Stimulated activated CD4-positive, alpha-beta T cell treated with anti-CD3 and anti-CD28 coated beads, Interleukin-1b, Interleukin-23, amount 100 ng/mL, for 1 hour (primary cell): ENCODE measurements at places on chromosomes 13 and 19.

DNA sequence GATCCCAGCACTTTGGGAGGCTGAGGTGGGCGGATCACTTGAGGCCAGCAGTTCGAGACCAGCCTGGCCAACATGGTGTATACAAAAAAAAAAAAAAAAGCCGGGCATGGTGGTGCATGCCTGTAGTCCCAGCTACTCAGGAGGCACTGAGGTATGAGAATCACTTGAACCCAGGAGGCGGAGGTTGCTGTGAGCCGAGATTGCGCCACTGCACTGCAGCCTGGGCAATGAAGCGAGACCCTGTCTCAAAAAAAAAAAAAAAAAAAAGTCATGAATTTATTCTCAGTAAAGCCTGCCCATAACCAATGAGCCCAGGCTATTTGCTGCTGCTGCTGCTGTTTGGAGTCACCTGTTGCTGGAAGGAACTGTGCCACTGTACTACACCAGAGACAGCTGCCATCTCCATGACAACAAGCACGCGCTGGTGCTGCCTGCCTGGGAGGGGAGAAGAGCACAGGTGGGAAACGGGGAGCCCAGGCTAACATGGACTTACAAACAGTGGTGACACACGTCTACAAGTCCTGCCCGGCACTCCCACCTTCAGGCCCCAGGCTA is 11.3 kb downstream of the ZFR2 start:
- no peak for DNase-seq

- DNase-seq: no peak
These were observed 79.3 kb upstream of the TM9SF2 start for GRCh38 chr13:99421758-99422585.

GRCh38 chr19:46962030-46962570 is 57.5 kb upstream of the NPAS1 start:
- no peak for DNase-seq

DNA sequence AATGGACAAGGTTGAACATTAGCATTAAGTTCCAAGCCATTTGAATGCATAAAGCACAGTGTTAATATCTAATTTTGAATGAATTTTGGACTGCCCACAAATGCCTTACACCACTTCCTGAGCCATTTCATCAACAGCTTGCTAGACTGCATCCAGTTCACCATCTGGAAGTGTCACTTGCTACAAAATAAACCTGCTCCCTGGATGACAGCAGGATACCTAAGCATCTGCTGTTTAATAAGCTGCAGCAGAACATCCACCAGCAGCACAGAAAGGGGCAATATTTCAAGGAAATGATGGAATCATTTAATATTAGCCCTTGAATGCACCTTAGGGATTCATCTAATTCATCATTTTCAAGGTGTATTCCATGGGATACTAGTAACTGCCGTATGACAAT is 76.6 kb upstream of the PCDH9 start:
- DNase-seq: no peak

- no peak for DNase-seq
These were observed 29.4 kb upstream of the FBXL3 start for GRCh38 chr13:77056382-77056781.

- no peak for DNase-seq
These were observed 9.0 kb downstream of the STARD13 start for GRCh38 chr13:33276570-33276969.

DNA sequence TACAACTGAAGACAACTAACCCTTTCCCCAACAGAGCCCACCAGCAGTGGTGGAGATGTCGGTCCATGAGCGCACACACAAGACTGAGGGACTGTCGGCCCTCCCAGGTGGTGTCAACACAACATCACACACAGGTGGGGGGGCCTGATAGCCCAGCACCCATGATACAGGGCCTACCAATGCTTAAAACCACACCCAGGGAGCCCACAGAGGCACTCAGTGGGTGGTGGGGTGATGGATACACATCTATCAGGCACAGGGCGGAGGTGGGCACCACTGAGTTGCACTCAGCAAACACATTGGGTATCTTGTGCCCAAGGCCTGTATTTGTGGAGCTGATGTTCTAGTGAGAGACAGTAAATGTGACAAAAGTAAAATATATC is 7.0 kb upstream of the ZFP36 start:
- no peak for DNase-seq

DNA sequence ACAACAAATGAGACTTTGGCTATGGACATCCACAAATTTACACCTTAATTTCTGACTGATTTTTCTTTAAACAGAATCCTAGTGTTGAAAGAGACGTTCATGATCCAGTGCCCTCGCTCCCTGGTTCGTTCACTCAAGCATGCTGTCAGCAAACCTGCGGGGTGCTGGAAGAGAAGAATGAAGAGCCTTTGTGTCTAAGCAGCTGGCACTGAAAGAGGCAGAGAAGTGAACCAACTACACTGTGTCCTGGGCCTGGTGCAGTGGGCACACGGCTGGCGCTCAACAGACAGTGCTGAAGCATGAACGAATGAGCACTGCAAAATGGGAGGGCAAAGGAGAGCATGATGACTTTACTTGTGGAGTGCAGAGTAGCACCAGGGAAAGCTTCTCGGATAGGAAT is 46.8 kb downstream of the MIPEP start:
- no peak for DNase-seq

DNA sequence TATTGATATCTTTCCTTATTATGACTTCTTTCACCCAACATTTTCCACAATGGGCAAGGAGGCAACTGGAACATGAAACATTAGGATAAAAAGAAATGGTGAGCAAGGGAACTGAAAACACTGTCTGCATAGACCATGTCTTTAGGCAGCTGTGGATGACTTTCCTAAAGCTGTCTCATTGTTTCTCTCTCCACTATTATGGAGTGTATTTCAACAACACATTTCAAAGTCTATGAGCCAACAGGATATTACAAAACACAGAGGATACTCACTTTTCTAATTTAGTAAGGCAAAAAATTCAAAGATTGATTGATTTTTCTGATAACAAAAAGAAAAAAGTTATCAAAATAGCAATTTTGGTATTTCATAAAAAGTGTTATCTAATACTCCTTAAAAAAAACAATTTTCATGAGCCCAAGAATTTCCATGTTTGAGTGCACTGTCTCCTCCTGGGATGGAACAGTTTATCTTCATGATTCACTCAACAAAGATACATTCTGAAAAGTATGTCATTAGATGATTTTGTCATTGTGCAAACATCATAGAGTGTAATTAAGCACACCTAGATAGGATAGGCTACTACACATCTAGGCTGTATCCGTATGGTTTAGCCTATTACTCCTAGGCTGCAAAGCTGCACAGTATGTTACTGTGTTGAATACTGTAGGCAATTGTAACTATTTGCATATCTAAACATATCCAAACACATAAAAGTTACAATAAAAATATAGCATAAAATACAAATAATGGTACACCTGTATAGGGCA is 1568.4 kb downstream of the SLITRK5 start:
- DNase-seq: no peak

DNA sequence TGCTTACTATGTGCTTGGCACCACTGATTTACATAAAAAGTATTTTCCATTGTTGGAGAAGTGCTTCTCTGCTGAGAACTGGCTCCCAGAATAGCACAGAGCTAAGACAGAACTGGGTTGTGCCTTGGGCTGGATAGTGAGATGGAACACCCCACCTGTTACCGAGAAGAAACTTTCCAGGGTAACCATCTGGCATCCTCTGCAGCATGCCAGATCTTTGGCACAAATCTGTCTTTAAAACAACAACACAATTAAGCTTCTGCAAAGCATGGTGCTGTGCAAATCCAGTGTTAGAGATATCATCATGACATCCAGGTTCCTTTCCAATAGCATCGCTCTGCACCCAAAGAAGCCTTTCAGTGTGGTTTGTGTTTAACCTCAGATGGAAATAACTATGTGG is 202.5 kb upstream of the RFC3 start:
- DNase-seq: no peak

- no peak for DNase-seq
These were observed 191.2 kb downstream of the USP12 start for GRCh38 chr13:26980099-26981031.

DNA sequence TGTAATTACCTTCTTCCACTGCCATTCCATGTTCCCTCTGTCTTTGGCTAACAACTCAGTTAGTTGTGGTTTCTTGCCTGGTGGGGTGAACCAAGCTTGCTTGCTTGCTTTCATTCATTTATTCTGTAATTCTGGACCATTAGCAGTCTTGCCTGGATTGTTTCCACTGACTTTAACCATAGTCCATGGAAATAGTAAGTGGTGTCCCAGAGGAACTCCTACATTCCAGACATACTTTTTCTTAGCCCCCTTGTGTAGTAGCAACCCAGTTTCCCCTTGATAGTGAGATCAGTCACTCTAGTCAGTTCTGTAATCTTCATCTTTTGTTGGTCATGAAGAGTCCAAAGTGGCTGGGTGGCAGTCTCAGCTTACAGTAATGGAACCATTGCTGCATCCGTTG is 23.2 kb downstream of the PDS5B start:
- no peak for DNase-seq

- no peak for DNase-seq
These were observed 7.3 kb downstream of the NKPD1 start for GRCh38 chr19:45153339-45154063.

DNA sequence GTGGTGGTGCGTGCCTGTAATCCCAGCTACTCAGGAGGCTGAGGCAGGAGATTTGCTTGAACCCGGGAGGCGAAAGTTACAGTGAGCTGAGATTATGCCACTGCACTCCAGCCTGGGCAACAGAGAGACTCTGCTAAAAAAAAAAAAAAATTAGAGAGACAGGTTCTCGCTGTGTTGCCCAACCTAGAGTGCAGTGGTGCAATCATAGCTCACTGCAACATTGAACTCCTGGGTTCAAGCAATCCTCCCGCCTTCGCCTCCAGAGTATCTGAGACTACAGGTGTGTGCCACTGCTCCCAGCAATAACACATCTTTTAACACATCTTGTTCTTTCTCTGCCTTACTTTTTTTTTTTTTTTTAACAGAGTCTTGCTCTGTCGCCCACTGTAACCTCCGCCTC is 32.7 kb downstream of the CLEC17A start:
- DNase-seq: no peak

DNA sequence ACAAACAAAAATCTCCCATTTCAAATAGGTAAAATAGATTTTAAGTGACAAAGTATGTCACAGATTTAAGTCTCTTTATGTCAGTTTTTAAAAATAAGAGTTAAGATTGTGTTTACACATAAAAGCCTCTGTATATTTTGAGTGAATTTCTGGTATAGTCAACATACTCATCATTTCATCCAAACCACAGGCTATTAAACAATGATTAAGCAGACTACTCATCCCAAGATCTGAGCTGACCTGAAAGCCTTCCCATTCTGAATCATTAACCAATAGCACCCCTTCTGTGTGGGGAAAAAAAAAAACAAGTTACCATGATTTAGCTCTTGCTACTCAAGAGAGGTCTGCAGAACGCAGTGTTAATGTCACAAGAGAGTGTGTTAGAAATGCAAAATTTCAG is 284.4 kb upstream of the NBEA start:
- no peak for DNase-seq

- no peak for DNase-seq
These were observed 343.2 kb downstream of the KCNRG start for GRCh38 chr13:50358231-50359040.

DNA sequence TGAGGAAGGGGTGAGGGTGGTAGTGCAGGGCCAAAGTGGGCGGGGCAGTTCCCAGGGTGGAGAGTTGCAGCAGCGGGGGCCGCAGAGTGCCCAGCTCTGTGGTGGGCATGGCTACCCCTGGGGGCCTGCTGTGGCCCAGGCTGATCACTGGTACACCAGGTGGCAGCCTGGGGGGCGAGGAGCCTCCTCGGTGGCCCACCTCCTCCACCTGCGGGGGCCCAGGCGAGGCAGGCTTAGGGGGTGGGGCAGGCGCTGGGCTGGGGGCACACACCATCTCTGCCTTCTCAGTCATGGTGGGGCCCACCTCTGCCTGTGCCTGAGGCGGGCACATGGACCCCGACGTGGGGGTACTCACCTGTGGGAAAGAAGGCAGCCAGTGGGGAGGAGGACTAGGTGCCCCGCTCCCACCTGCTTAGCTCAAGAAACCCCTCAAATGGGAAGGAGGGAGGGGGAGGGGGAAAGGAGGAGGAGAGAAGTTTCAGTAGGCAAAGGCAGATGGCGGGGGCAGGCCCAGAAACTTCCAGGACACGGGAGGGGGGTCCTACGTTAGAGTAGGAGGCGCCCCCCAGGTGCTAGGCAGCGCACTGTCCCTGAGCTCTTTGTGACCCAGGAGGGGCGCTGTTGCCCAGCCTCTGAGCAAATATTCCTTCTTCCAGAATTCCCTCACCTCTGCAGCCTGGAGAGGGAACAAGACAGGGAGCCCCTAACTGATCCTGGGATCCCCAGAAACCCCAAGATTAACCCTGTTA is 1.6 kb downstream of the LYL1 start:
- no peak for DNase-seq

GRCh38 chr19:47540748-47541147 is 25.9 kb upstream of the NAPA start:
- DNase-seq: no peak

GRCh38 chr13:68027306-68027705 is 797.2 kb upstream of the PCDH9 start:
- DNase-seq: no peak

- no peak for DNase-seq
These were observed 7.0 kb upstream of the CSNK1G2 start for GRCh38 chr19:1933942-1934341.

GRCh38 chr13:32026623-32027022 is 5.0 kb upstream of the FRY start:
- DNase-seq: no peak

- no peak for DNase-seq
These were observed 2.3 kb upstream of the LYPD3 start for GRCh38 chr19:43467730-43468129.

GRCh38 chr19:44847144-44848035 is 1.3 kb downstream of the NECTIN2 start:
- DNase-seq: no peak

DNA sequence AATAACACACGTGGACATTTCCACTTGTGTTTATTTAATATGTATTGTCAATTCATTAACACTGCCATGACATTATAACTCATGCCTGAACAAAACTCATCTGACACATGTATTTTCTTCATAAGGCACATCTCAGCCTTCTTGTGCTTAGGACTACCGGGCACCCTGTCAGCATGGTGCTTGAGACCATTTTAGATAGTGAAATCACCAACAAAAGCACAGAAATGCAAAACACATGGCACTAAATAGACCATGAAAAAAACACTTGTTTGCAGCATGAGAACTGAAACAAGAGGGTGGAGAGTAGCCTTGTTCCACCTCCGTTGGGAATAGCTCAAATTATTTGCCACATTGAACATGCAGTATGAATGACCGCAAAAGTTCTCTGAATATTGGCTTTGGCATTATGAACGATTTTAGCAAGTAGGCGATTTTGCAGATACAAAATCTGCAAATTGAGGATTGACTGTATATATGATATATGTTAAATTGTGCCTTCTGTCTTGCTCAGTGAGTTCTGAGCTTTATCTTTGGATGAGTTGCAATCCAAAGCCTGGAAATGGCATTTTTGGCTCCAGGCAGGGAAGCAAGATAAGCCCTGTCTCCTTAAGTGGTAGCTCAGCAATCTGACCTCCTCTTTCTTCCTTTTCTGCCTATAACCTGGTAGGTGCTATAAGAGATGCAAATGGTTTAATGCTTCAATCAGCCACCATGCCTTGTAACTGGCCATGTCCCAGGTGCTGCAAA is 328.2 kb downstream of the HS6ST3 start:
- DNase-seq: no peak
